ENCODE measurements at places on chromosomes 11 and 22.

DNA sequence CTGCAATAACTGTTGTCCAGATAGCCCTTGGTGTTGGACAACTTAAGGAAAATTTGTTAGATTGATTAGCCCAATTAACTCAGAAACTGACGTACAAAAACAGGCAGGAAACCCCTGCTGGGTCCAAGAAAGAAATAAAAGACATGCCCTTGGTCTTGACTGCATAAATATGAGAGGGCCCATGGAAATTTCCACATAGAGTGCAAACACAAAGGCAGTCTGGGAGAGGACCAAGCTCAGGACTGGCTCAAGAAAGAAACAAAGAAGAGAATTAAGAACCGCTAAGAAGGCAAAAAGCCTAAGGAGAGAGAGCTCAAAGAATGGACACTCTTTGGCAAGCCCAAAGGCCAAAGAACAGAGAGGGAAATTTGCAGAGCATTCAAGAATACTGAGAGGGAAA lies 1243.9 kb downstream of the LRRC4C start:
- no peak for DNase-seq

DNA sequence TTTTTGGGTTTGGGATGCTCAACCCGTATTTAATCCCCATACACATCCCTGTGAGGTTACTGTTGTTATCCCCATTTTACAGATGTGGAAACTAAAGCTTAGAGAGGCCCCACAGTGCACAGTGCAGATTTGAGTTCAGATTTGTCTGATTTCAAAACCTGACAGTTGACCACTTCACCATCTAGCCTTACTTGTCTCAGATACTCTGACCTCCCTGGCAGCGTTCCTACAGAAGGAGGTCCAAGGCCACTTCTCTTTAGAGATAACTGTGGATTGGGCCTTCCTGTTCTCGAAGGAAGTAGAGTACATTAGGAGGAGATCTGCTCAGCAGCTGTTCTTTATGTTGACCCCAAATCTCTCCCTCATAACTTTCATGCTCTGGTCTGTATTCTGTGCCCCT lies 46.7 kb upstream of the CTTN start:
- no peak for DNase-seq

- DNase-seq = peak; percentile 83
These were observed 37.6 kb downstream of the LIF start for GRCh38 chr22:30208631-30209603.

GRCh38 chr22:46049726-46050450 lies 72.9 kb upstream of the WNT7B start:
- DNase-seq = no peak

- DNase-seq = peak; percentile 3
These were observed 70.0 kb upstream of the NTM start for GRCh38 chr11:131300439-131300717.

DNA sequence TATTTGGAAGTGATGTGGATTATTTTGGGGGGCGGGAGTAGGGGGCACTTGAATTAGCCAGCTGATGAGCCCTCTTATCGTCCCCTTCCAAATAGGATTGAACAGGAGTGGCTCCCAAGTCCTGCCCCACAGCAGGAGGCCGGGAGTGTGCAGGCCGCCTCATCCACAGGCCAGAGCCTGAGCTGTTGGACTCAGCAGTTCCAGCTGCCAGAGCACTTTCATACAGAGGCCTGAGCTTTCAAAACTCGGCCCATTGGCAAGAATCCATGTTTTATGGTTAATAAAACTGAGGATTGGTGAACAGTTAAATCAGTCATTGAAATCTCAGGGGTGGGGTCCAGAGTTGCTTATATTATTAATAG lies 9.6 kb downstream of the FAM118A start:
- DNase-seq = peak; percentile 61

- peak; percentile 74 for DNase-seq
These were observed 2.7 kb downstream of the RBM14 start for GRCh38 chr11:66619080-66619554.

- DNase-seq = no peak
These were observed 78.4 kb upstream of the CCDC179 start for GRCh38 chr11:22938691-22939090.

- DNase-seq = no peak
These were observed 11.3 kb upstream of the NELL1 start for GRCh38 chr11:20658135-20658534.

- DNase-seq = no peak
These were observed 7.4 kb downstream of the PRR33 start for GRCh38 chr11:1884303-1884700.

DNA sequence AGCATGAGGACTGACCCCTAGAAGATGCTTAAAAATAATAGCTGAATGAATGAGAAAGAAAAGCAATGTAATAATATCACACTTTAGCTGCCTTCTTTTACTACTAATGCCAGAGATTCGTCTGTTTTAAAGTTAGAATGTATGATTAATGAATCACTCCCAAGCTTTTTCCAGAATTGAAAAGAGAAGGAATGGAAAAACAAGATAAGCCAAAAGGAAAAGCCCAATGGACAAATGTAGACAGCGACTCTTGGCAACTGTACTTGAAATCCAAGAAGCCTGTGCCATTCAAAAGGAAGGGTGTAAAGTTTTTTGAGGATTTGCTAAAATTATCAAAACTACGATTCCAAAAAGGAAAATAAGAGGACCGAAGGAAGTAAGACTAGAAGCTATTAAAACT lies 40.8 kb upstream of the PAMR1 start:
- DNase-seq = no peak

GRCh38 chr11:14258221-14258935 lies 100.6 kb downstream of the RRAS2 start:
- DNase-seq = peak; percentile 13

DNA sequence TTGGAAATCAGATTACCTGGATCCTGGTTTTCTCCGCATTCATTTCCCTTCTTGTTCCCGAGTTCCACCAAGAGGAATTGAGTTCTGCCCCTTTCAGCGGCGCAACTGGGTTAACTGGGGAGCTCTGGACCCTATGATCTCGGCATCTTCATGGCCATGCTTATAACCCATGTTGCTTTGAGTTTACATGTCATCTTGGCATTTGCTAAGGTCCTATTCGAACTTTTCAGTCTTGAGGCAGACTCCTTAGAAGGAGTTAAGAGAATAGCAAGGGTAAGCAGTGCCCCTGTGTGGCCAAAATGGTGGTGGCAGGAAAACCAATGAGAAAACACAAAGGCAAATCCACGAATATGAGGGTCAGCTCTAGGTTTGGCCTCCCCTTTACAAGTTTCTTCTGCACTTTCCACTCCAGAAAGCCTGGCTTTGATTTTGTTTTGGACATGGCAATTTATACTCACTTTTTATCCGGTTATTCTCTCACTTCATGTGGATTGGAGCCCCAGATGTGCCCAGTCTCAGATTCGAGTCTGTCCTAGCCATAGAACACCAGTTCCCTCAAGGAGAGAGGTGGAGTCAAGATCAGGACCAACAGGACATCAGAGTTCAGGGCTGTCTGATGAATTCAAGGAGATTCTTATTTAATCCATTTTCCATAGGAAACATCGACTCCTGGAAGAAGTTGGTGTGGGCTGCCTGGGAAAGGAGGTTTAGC lies 55.3 kb upstream of the FBXO3 start:
- DNase-seq = peak; percentile 78

GRCh38 chr11:44736791-44737190 lies 10.0 kb downstream of the TSPAN18 start:
- DNase-seq = no peak

GRCh38 chr11:112697391-112698178 lies 263.6 kb upstream of the NCAM1 start:
- DNase-seq = no peak

- DNase-seq = no peak
These were observed 1.4 kb upstream of the SMIM38 start for GRCh38 chr11:69154211-69154913.

GRCh38 chr11:95296621-95297025 lies 65.6 kb upstream of the SESN3 start:
- no peak for DNase-seq

DNA sequence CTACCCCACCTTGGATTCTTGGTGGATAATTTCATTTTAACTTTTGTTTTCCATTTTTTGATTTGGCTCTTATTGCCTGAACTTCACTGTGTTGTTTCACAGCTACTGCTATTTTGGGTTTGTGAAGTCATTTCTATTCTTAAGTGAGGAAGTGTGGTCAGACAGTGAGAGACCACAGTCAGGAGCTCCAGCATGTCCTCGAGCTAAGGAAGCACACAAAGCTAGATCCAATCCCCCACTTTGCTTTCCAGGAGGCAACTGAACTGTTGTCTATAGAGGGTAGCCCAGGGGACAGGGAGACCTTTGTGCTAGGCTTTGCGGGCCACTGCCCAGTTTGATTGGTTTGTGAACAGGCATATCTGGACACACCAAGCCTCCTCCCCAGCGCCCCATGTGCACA lies 251.8 kb upstream of the KIRREL3 start:
- no peak for DNase-seq

- no peak for DNase-seq
These were observed 1.9 kb downstream of the TMEM45B start for GRCh38 chr11:129817534-129818051.

- no peak for DNase-seq
These were observed 33.2 kb downstream of the CSF2RB start for GRCh38 chr22:36946421-36947158.

GRCh38 chr11:76102802-76103201 lies 103.5 kb downstream of the WNT11 start:
- DNase-seq = no peak

DNA sequence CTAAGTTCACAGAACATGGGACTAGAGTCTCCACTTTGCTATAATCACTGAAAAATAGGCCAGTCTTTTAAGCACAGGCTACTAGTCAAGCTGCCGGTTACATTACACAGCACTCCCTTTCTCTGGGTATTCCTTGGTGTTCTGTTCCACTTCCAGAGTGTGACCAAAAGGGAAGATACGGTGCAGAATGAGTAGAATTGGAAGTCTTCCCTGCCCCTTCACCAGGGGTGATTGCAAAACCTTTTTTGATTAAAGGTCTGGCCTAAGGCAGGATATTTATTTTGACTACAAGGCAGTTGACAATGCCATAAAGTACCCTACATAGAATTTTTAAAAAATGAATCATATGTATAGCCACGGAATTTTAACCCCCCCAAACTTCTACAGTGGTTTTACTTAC lies 59.6 kb upstream of the ADORA2A start:
- DNase-seq = no peak

GRCh38 chr11:12680246-12680939 lies 6.2 kb downstream of the TEAD1 start:
- peak; percentile 95 for DNase-seq

GRCh38 chr22:21446128-21446826 lies 20.9 kb upstream of the TMEM191C start:
- DNase-seq = no peak

DNA sequence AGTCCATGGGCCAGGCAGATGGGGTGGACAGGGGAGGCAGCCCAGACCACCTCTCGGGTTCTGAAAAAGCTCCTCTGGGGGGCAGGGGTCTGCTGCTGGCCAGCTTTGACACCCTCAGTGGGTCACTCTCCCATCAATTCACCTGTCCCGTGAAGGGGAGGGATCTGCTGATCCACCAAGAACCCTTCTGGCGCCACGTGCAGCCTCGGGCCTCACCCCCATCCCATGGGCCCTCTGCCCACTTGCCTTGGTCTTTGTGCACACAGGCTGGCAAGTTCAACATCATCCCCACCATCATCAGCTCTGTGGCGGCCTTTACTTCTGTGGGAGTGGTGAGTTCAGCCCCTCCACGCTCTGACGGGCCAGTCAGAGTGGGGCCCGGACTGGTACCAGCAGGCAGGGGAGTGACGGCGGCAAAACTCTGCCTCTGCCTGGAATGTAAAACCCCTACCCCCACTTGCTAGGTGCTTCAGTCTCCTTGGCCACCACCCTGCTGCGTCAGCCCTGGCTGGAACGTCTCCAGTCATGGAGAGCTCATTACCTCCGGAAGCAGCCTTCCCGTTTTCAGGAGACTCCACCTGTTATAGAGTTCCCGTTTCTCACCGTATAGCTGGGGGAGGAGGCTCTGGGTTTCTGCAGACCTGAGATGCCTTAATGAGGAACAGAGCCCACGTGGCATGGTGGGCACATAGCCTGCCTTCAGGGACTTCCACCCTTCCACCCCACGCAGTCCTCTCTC lies 12.7 kb downstream of the PRG3 start:
- DNase-seq = no peak

DNA sequence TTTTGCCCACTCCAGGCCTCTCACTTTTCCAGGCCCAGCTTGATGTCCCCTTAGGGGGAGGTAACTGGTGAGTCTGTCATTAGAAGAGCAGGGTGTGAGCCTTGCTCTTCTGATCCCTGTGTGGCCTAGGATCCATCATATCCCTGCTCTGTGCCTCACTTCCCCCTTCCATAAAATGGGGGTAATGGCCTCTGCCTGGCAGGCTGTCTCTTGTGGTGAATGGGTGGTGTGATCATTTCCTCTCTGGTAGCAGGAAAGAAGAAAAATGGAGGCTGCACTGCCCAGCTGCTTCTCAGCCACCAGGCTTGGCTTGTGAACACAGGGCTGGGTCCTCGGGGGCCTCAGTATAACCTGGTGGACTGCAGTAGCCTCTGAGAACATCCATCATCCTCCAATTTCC lies 5.6 kb downstream of the ARHGEF17 start:
- no peak for DNase-seq

DNA sequence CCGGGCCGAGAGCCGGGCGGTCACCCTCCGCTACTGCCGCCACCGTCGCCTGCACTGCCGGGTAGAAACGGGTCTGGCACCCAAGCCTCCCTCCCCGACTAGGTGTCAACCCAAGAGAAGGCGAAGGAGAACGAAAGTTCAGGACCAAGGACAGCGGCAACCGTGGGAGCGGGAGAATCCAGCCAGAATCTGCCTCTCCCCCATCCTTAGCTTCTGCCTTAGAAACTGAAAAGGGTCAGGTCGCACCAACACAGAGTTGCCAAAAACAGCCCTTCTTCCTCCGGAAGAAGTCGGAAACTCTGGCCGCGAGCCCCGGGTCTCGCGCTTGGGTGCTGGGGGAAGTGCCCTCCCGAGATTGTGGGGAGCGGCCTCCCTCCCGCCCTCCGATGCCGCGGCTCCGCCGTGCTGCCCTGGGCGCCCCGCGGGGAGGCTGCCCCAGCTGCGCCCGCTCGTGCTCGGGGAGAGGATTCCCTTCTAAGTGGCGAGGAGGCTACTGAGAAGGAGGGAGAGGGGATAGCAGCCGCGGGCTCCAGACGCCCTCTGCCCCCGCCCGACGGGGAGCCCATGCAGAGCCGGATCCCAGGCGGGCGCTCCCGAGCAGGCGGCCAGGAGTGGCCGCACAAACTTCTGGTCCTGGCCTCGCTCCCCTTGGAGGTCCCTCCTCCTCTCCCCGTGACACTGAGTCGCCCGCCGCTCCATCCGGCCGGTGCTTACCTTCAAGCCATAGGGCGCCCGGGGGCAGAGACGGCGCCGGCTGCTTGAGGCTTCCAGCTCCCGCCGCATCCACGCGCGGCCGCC lies 637 bp downstream of the DRD2 start:
- DNase-seq = peak; percentile 77

DNA sequence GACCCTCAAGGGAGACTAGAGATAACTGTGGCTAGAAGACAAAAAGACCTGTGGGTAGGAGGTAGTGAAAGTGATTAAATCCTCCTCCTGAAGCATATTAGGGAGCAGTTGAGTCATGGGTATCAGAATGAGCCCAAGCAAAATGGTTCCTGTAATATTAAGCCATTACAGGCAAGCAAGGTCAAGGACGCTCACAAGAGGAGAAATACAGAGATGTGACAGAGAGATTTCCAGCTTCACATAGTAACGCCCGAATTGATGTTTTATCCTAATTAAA lies 77.7 kb downstream of the FAM76B start:
- no peak for DNase-seq

Measured in astrocyte of the spinal cord (primary cell).